Hematopoietic multipotent progenitor cell treated with erythropoietin and hydrocortisone succinate and interleukin-3 and kit ligand, for 6 days (in vitro differentiated cells): ENCODE measurements at places on chromosomes 16 and 17.
A peak's percentile ranks its signal among the peaks of the same experiment; 100 is the strongest.

GRCh38 chr16:85286951-85287814, 174.9 kb upstream of the CIBAR2 start:
- no peak for DNase-seq

- no peak for DNase-seq
Observed at GRCh38 chr16:77271532-77272426, 72.6 kb downstream of the SYCE1L start.

DNA sequence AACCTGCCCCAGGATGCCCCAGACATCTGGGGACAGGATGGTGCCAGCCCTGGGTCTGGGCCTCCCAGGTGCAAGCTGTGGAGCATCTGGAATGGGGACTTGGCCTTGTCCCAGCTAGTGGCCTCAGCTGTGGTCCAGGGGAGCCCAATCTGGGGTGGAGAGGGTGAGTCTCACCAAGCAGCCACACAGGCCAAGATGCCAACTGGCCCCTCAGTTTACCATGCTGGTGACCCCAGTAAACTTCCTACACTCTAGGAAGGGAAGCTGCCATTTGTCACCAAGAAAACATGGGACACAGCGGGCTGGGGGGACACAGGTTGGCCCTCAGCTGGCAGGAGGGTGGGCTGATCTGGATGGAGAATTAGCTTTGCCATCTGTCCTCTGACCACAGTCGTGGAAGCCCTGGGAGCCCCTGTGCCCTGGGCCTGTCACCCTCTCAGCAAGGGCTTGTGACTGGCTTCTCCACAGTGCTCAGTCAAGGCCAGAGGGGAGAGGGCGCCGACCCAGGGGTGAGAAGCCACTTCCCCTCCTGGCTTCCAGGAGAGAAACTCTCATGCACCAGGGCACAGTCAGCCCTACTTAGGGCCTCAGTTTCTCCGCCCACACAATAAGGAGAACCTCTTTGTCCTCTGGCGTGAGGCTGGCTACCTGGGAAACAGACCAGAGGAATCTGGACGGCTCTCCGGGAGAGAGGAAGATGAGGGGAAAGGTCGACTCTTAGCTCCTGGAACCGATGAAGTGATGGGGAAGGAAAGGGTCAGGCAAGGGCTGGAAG, 126.4 kb upstream of the SMURF2 start:
- no peak for DNase-seq

- no peak for DNase-seq
Observed at GRCh38 chr17:36993227-36993626, 44.5 kb downstream of the AATF start.

DNA sequence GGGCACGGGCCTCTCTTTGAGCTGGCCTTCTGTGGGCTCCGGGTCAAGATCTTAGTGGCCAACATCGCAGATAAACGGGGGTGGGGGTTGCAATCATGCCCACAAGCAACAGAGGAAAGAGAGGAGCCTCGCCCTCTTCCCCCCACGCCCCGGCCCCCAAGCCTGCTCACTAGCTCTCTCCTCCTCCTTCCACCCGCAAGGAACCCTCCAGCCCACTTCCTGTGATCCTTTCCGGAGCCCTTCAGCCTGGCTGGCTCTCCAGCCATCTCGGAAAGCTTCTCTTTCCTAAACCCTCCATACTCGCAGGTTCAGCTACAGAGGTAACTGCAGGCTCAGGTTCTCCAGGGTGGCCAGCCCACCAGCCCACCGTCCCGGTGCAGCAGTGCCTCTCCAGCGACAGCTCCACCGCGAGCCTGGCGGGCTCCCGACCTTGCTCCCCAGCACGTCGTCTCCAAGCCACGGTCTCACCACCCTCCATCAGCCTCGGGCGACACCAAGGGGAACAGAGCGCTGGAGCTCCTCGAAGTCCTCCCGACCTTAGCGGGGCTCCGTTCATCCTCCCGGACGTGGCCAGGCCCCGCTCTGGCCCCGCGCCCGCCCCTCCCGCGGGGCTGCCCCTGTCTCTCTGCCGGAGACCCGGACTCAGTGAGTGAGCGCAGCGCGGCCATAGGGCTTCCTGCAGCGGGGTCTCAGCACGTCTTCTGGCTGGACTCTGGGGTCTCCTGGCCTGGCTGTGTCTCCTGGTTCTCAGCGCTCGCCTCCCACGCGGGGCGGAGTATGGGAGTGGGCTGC, 12.9 kb upstream of the ODF4 start:
- peak; percentile 84 for DNase-seq

GRCh38 chr16:1874854-1875253, 2.9 kb upstream of the MEIOB start:
- DNase-seq: no peak

DNA sequence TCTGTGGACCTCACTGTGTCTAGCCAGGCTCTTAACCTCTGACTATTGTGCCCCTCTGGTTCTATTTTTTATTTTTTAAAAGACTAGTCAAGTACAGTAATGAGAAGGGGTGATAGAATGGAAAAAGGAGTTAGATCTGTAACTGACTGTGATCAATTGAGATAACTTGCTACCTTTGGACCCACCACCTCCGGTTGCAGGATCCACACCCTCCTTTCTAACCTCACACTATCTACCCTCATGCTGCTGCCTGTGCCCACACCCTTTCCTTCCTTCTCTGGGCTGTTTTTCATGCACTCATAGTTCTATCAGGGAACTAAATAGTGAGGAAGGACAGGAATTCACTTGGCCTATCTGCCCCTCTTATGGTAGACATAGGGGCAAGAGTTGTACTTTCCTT, 172.3 kb downstream of the KATNIP start:
- peak; percentile 36 for DNase-seq

DNA sequence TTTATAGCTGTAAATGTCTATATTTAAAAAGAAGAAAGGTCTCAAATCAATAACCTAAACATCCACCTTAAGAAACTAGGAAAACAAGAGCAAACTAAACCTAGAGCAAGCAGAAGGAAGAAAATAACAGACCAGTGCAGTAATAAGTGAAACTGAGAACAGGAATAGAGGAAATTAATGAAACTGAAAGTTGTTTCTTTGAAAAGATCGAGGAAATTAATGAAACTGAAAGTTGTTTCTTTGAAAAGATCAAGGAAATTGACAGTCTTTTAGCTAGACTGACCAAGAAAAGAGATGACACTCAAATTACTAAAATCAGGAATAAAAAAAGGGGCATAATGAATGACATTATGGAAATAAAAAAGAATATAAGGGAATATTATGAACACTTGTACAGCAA, 46.4 kb downstream of the SLFN5 start:
- DNase-seq: no peak

DNA sequence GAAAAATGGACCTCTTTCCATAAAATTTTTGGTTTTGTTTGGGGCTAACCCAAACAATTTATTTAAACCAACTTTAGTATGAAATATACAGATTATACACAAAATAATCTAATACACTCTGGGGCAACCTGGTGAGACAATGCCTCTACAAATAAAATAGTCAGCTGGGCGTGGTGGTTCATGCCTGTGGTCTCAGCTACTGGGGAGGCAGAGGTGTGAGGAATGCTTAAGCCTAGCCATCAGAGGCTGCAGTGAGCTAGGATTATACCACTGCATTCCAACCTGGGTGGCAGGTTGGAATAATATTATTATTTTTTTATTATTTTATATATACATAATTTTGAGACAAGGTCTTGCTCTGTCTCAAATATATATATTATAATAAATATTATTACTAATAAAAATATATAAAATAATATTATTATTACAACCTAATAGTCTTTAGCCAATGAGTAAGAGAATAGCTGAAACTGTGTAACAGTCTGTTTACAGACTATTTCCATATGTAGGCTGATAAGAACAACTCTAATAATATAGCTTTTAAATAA, 50.5 kb downstream of the GLG1 start:
- DNase-seq: peak; percentile 19

GRCh38 chr17:40555296-40556190, 9.7 kb downstream of the CCR7 start:
- no peak for DNase-seq

GRCh38 chr16:81421536-81421935, 23.1 kb upstream of the CMIP start:
- DNase-seq: no peak

- no peak for DNase-seq
Observed at GRCh38 chr16:11886881-11887280, 28.9 kb downstream of the GSPT1 start.

DNA sequence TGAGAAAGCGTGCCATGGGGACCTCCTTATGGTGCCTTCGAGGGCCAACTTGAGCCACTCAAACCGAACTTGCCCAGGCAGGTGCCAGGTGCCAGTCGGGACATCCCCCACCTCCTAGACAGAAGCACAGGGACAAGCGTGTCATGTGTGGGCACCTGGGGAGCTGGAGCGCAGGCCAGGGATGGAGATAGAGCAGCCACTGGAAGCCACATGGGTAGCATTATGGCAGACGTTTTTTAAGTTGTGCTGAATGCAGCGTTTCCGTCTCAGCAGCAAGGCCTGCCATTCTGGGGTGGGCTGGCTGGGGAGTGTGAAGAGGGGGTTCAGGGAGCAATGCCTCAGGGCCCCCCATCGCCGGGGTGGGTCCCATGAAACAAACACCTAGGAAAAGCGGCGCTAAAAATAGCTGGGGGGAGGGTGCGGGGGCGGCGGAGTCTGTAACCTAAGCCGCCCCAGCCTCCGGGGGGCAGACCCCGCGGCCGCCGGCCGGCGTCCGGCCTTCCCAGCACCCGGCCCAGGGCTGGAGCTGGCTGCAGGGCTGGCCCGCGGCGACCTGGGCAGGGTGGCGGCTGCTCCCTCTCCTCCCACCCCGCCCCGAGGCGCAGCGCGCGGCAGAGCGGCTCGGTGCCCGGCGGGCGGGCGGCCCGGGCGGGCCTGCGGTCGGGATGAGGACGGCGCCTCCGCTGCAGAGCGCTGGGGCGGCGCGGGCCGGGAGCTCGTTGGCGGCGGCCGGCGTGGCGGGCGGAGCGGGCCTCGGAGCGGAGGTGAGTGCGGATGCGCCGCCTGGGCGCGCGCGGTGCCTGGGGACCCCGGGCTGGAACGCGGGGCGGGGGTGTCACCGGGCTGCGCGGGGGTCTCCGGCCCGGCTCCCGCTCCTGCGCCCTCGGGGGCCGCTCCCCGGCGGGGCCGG, at the start of gene ZNF469:
Gene ZNF469, plus strand, starts transcription at position 469 of the 910 bp plus-strand sequence. CDS start 44,512 bp downstream, outside the sequence.
- peak; percentile 27 for DNase-seq

- no peak for DNase-seq
Observed at GRCh38 chr16:49664221-49665215, 191.4 kb downstream of the ZNF423 start.

DNA sequence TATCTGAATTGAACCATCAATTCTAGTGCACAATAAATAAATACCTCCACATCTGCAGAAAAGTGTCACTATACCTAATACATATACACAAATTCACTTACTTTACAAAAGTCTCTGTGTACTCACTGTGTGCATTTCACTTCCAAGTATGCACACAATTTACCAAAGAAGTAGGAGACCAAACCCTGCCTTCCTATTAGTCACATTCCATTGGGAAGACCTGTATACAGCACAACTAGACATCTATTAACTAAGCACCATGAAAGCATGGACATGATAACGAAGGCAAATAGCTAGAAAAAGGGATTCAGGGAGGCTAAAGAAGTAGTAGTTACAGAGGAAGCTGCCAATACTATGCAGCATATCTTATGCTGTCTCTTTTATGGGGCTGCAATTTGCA, 139.5 kb downstream of the SNX11 start:
- no peak for DNase-seq

DNA sequence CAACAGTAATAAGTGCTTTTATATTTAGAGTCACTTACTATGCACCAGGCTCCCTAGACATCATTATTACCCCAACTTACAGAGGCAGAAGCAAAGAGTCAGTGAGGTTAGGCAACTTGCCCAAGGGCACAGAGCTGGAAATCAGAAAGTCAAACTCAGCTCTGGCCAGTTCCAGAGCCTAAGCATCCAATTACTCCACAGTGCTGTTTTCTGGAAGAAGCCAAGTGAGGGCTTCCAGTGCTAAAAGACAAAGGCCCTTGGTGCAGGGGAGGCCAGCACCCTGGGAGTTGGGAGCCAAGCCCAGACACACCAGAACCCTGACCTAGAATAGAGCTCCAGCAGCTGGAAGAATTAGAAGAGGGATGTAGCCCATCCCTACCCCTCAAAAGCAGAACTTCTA, 40.2 kb downstream of the C17orf67 start:
- no peak for DNase-seq

GRCh38 chr16:77985111-77985510, 37.2 kb upstream of the CLEC3A start:
- no peak for DNase-seq

DNA sequence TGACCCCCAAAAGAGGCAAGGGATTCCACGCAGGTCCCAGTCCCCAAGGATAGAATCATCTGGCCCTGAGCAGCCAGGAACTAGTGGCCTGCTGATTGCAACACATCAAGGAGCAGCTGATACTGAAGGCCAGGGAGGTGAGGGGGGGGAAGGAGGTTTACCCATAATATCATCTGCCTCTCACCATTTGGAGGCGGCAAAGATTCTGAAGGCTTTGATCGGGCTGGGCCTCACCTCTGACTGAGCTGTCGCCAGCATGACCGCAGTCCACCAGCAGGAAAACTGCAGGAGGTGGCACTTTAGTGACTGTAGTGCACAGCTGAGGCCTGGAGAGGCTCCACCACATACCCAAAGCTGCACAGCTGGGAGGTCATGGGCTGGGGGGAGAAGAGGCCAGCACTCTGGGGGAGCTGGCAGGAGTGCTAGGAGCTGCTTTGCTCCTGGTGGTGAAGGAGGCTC, 20.5 kb upstream of the ITGA3 start:
- DNase-seq: no peak

DNA sequence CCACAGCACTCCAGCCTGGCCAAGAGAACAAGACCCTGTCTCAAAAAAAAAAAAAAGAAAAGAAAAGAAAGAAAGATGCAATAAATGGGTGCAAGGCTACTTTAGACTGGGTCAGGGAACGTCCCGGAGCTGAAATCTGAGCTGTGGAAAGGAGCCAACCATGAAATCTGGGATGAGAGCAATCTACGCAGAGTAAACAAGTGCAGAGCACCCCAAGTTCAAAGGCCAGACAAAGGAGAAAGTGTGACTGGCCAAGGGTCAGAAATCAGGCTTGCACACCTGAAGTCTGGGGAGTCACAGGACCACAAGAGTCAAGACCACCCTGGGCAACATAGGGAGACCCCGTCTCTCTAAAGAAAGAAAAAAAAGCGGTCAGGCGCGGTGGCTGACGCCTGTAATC, 2.8 kb downstream of the SHMT1 start:
- no peak for DNase-seq

DNA sequence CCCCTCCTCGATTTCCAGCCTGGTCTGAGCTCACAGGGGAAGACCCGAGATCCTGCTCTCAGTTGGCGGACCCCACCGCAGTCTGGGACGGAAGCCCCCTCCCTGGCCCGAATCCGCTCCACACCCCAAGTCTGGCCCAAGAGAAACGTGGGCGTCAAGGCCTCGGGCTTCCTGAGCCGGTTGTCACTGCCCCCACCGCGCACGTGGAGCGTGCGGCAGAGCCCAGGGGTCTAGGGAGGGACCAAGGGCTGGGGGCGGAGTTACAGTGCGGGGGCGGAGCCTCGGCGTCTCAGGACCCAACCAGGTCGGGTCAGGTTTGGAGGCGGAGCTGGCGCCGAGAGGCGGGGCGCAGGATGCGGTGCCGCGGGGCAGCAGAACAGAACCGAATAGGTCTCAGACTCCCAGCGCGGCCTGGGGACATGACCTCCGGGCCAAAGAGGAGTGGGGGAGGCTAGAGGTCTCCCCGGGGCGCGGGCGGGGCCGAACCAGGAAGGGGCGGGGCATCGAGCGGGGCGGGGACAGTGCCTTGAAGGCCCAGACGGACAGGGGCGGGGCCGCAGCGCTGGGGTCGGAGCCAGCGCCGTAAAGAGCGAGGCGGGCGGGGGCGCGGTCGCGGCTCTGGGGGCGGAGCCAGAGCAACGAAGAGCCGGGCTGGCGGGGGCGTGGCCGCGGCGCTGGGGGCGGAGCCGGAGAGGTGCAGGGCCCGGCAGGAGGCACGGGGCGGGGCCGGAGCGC, 431 bp upstream of the ZFPM1 start:
- peak; percentile 97 for DNase-seq

GRCh38 chr17:66474806-66475497, 172.5 kb downstream of the PRKCA start:
- DNase-seq: no peak
